ENCODE measurements at places on chromosomes 7 and 10.

DNA sequence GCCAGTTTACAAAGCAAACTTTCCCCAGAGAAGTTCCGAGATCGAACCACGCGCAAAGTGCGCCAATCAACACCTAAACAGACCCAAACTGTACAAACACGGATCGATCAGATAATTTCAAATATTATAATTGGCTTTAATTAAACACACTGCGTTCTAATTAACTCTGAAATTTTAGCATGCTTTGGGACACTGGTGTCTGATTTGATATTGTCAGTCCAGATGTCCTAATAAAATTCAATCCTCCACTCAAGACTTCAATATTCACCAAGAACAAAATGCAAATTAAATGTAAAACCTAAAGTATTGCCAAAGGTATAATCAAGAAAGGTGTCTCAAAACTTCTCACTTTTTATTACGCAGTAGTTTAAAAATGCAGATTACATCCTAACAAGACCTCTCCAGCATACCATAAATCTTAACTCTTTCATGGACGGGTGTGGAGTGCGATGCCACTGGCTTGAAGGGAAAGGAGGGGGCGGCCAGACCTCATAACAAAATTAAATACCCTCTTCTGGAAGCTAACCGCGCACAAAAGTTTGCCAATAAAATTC is 5.9 kb upstream of the EBF3 start:
- no peak for DNase-seq

DNA sequence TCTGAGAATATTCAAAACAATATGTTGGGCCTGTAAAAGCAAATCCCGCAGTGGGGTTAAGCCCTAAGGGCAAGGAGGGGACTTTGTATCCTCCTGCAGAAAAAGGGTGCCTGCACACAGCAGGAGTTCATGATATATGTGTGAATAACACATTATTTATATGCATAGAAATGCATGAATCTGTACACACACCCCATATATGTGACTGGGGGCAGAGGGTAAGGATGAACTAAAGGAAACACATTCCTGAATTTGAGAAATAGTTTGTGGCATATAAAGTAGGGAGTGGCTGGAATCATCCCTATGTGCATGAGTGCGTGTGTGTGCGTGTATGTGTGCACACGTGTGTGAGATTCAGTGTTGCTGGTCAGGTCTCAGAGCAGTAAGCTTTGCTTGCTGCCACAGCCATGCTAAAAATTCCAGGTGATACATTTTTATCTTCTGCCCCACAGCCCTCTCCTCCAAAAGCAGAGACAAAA is 18.9 kb downstream of the ENO4 start:
- DNase-seq: no peak

- no peak for DNase-seq
These were observed 221.5 kb downstream of the ADAM12 start for GRCh38 chr10:126166797-126167196.

GRCh38 chr7:138167222-138167621 is 91.0 kb downstream of the AKR1D1 start:
- no peak for DNase-seq

- no peak for DNase-seq
These were observed at the start of gene CHST3 for GRCh38 chr10:71964098-71964742. CHST3 (plus strand) TSS chr10:71964395; CDS start chr10:72005843, 41,448 bp downstream.

DNA sequence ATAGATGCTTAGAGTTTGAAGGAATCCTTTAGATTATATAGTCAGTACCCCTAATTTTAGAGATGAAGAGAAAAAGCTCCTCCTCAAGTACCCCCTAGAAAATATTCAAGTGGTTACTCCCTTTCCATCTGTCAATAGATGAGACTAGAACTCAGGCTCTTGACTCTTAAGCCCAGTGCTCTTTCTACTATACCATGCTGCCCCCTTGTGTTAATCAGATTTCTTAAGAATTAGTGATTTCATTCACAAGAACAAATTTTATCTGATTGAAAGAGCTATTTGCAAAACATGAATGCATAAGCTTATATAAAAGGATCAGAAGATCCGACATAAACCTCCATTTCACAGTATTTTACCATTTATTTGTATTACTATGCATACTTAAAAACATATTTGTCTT is 179.3 kb downstream of the TFEC start:
- DNase-seq: no peak

DNA sequence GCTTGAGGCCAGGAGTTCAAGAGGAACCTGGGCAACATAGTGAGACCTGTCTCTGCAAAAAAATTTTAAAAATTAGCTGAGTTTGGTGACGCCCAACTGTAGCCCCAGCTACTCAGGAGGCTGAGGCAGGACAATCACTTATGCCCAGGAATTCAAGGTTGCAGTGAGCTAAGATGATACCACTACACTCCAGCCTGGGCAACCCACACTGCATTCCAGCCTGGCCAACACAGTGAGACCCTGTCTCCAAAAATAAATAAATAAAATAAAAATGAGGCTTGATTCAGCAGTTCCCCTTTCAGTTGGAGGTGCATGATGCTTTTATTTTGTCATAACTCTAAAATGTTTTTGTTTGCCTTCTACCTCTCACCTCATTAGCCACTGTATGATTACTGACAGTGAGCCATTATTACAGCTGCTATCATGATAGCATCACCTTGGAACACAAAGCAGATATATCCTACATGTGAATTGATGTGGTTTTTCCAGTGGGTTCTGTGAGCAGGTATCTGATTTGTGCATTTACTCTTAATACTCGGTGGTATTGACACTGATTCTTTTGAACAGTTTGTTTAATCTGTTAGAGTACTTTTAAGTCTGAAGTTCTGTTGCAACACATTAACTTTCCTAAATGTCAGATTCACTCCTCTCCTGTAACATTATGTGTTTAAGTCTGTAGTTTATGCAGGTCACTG is 49.1 kb downstream of the ARID5B start:
- no peak for DNase-seq
